ENCODE measurements at places on chromosomes 12 and 14.

GRCh38 chr12:53590652-53591051 lies 35.5 kb downstream of the ATF7 start:
- DNase-seq, result no peak

DNA sequence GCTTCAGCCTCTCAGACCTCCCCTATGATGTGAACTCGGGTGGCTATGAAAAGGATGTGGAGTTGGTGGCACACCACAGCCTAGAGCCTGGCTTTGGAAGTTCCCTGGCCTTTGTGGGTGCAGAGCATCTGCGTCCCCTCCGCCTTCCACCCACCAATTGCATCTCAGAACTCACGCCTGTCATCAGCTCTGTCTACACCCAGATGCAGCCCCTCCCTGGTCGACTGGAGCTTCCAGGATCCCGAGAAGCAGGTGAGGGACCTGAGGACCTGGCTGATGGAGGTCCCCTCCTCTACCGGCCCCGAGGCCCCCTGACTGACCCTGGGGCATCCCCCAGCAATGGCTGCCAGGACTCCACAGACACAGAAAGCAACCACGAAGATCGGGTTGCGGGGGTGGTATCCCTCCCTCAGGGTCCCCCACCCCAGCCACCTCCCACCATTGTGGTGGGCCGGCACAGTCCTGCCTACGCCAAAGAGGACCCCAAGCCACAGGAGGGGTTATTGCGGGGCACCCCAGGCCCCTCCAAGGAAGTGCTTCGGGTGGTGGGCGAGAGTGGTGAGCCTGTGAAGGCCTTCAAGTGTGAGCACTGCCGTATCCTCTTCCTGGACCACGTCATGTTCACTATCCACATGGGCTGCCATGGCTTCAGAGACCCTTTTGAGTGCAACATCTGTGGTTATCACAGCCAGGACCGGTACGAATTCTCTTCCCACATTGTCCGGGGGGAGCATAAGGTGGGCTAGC lies 7.0 kb upstream of the RPS26 start:
- no peak for DNase-seq

- no peak for DNase-seq
Measured at GRCh38 chr12:29799591-29799990, 15.8 kb upstream of the TMTC1 start.

GRCh38 chr14:101958418-101959180 lies 5.8 kb upstream of the DYNC1H1 start:
- DNase-seq, result no peak

- no peak for DNase-seq
Measured at GRCh38 chr14:53553221-53553620, 400.1 kb upstream of the DDHD1 start.

- DNase-seq, result no peak
Measured at GRCh38 chr14:100640471-100641273, 53.5 kb upstream of the BEGAIN start.

GRCh38 chr12:43289426-43289801 lies 262.6 kb downstream of the ADAMTS20 start:
- no peak for DNase-seq

DNA sequence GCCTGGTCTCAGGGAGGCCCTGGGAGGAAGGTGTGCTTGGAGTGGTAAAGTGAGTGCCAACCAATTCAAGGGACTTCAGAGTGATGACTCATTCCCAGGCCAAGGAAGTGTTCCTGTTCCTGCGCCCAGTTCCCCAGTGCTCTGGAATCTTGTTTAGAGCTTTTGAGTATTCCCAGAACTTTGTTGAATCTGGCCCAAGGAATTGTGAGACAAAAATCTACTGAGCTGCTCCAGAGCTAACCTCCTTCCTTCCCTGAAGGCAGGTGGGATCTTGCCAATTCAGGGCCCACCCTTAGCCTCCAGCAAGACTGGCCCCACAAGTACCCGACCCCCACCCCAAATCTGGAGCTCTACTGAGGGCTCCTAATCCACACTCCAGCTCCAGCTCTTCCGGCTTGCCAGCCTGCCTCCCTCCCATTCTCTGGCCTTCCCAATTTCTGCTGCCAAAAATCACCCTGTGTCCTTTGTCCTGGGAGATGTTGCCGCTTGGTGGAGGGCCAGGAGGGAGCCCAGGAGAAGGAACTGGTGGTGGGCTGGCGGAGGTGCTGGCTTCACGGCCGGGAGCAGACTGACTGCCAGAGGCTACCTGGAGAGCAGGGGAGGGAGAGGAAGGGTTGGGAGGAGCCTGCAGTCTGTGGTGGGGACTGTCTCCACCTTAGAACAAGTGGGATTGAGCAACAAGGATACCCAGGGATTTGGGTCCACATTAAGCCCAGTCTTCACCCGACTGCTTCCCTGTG lies 2.0 kb upstream of the ATN1 start:
- DNase-seq, result peak; percentile 49

DNA sequence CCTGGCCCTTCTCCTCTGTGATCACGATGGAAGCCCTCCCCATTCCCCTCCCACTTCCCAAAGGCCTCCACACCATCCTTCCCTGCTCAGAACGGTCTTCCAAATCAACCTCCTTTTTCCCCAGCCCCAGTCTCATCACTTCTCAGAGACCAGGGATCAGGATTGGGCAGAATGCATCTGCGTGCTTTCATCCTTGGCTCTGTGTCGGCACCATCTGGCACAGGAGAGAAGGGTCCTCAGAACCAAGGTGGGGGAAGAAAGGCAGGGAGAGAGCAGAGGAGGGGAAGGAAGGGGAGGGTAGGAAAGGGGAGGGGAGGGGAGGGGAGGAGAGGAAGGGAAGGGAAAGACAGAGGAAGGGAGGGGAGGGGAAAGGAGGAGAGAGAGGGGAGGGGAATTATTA lies 52.4 kb upstream of the FICD start:
- DNase-seq, result no peak

GRCh38 chr12:129230995-129231394 lies 377.7 kb downstream of the GLT1D1 start:
- no peak for DNase-seq

DNA sequence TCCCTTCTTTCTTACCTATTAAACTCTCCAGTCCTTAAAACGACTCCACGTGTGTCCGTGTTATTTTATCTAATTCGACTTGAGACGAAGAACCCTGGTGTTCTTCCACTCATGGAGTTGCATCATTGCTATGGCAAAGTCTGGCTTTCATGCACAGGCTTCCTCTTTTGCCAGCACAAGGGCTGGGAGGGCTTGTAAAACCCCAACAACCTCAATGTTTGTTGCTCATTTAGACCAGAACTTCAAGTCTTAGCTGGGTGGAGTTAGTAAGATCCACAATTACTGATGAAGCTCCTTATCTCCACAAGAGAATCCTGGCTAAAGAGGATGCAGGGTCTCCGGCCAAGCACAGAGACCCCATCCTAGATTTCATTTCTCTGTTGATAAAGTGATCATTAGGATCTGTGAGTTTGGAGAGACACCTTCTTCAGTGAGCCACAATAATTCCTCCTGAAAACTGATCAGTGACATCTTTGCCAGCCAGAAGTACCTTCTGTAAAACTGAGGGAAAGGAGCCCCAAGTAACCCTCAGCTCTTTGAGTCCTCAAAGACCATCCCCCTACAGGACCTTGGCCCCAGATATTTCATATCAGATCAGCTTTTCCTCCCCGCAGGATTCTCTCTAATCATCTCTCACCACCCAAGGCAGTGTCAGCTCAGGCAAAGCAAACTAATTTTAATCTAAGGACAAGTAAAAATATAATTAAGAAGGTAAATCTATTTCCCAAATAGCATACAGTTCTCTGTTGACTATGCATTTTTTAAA lies 514.6 kb downstream of the FUT8 start:
- DNase-seq, result no peak

- DNase-seq, result peak; percentile 47
Measured at GRCh38 chr12:12919666-12920435, 28.5 kb downstream of the GPRC5A start.

DNA sequence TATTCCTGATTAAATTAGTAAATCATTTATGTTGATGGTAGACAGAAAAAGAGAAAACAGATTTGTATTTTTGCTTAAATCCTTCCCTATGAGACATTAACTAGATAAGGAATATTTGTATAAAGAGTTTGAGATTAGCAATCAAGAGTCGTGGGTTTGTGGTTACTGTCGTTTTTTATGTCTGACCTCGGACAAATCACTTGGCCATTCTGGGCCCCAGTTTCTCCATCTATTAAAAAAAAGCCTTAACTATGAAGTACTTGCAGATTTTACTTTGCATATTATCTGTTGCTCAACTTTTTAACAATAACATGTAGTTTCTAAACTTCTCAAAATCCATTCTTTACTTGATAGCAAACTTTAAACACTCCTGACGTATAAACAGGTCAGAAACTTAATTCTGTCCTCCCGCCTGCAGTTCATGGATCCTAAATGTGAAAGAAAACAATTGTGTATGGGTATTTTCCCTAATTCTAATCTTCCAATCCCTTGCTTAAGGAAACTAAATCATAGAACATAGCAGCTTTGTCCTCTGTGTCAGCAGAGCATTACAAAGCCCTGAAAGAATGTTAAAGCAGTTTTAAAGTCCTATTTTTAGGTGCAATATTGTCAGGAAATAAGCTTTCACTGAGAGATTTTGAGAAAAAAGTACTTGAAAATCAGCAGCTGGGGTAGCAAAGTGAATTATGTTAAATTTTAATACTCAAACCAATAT lies 118.2 kb downstream of the GPR135 start:
- no peak for DNase-seq

GRCh38 chr14:44404036-44404435 lies 103.0 kb downstream of the FSCB start:
- no peak for DNase-seq

GRCh38 chr12:99157946-99158345 lies 489.6 kb upstream of the GARIN6 start:
- peak; percentile 50 for DNase-seq

DNA sequence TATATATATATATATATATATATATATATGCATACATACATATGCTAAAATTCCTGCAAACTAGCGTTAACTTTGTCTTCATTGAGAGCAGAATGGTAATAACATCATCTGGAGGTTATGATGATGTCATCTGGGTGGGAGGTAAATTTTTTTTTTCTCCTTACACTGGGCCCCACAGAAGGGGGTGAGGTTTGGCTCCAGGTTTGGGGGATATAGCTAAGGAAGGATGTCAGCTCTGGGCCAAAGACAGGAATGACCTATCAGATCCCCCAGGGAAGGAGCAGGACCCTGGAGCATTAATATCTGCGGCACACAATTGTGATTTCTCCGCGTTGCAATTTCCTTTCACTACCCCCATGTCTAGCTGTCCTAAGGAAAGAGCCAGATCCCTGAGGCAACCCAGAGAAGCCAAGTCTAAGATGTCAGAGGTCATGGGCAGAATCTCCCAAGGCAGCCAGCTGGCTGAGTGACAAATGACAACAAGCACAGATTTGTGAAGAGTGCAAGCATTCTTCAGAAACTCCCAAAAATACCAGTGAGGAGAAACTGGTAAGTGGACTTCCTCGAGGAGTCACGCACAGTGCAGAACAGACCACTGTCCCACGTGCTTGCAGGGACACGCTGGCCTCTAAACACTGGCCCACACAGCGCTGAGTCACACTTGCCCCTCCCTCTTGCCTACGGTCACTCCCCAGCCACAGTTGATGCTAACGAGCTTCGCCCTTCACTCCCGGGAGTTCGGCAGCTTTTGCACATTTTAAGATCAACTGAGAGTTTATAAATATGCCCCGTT lies 9.9 kb downstream of the UBC start:
- DNase-seq, result peak; percentile 91

GRCh38 chr12:92585115-92585727 lies 117.6 kb upstream of the PLEKHG7 start:
- no peak for DNase-seq

- no peak for DNase-seq
Measured at GRCh38 chr12:20248646-20249045, 119.7 kb upstream of the PDE3A start.

- no peak for DNase-seq
Measured at GRCh38 chr12:12835378-12836146, 22.4 kb downstream of the DDX47 start.

GRCh38 chr12:103965255-103965589 lies 450 bp upstream of the TDG start:
- DNase-seq, result no peak

- DNase-seq, result no peak
Measured at GRCh38 chr12:18302809-18303430, 41.6 kb downstream of the PIK3C2G start.

- DNase-seq, result no peak
Measured at GRCh38 chr12:55934773-55935172, 3.8 kb downstream of the DGKA start.

GRCh38 chr14:23578560-23579310 lies at the start of gene JPH4:
Gene JPH4, minus strand, starts transcription at chr14:23578790. Its CDS starts 1,337 bp downstream, at chr14:23577453.
- no peak for DNase-seq

DNA sequence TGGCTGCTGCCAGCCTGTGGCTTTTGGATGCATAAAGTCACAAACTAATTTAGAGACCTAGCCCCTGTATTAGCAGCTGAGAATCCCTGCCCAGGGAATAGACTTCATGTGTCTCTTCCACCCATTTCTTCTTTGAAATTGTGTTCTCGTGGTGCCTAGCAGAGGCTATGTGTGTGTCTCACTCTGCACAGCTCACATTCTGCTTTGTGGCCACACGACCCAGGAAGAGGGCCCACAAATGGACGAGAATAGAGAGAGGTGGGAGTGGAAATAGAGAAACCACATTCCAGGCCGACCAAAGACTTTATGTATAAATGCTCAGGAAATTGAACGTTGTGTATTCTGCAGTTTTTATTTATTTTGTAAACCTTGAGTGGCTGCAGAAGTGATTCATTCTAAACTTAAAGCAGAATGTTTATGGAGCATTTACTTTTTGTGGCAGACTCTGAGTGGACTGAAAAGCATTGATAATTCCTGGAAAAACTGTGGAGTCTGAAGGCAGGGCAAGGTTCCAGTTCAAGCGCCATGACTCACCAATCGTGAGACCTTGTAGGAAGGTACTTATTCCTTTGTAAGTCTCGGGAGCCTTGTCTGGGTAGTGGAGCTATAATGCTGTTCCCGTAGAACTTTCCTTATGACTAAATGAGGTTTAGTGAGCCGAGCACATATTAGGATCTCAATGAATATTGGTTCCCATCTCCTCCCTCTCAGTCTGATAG lies 9.1 kb downstream of the B4GALNT3 start:
- no peak for DNase-seq

DNA sequence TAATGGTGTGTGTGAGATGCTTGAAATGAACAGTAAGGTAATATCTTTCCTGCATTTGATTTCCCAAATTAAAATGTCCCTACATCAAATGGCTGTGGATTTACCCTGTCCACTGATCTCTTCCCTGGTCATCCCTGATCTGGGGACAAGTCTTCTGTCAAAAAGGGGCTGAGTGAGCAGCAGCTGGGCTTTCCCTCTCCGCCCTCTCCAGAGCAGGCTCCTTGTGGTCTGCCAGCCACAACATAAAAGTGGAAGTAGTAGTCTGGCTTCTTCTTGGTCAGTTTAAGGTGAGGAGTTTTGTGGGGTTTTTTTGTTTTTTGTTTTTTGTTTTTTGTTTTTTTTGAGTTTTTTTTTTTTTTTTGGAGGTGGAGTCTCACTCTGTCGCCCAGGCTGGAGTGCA lies 25.2 kb upstream of the PLXNC1 start:
- no peak for DNase-seq

- no peak for DNase-seq
Measured at GRCh38 chr12:79001404-79001803, 136.8 kb downstream of the SYT1 start.
